Effector CD8-positive, alpha-beta T cell (primary cell): ENCODE measurements at places on chromosomes 12 and 14.

- no peak for DNase-seq
Measured at GRCh38 chr12:110537605-110538409, 35.7 kb downstream of the RAD9B start.

- DNase-seq, result peak; percentile 3
Measured at GRCh38 chr14:99393059-99393655, 87.5 kb downstream of the SETD3 start.

- DNase-seq, result no peak
Measured at GRCh38 chr14:35045798-35046047, 349 bp upstream of the FAM177A1 start.

DNA sequence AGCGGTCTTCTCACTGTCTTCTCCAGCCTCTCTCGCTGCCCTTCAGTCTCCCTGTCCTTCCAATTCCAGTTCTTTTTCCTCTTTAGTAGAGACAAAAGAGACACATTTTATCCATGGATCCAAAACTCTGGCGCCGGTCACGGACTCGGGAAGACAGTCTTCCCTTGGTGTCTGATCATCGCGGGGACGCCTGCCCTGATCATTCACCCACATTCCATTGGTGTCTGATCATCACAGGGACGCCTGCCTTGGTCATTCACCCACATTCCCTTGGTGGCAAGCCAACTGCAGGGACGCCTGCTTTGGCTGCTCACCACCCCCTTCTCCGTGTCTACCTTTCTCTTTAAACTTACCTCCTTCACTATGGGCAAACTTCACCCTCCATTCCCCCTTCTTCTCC lies 619.5 kb downstream of the RERGL start:
- no peak for DNase-seq

DNA sequence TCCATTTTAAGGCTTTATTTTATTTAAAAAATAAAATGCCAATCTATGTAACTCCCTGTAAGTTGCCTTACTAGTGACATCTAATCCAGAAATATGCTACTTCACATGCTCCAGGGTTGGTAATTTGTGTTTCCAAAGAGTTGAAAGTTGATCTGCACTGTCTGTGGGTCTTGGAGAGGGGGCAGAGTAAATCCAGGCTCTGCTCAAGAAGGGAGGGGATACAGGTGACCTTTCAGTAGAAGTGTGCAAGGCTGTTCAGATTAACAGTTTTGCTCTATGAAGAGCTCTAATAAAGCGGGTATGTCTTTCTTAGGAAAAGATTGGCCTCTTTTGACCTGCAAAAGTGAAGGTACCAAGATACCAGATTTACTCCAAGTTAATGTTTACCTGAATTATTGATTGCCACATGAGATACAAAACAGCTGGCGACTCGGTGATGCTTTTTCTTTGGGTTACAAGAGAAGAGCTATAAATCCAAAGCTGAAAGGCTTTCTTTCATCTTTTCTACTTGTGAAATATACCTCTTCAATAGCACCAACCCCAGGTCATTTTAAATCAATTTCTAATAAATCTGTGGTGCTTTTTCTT lies 75.6 kb upstream of the FLRT2 start:
- no peak for DNase-seq

DNA sequence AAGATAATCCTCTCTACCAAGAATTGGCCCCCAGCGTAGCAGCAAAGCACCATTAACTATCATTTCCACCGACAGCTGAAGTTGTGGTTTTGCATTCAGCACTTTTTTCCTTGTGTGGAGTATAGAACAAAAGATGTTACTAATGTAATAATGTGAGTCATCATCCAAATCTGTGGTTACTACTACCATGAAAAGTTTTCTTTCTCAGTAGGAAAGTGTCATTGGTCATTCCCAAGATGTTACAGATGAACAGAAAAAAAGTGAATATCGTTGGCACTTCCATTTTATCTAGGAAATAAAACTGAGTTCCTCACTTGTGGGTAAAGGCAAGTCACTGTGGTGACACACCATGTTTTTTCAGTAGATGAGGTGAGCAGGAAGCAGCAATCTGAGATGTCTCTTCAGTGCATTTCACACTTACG lies 30.3 kb upstream of the IFNG start:
- DNase-seq, result no peak
